HepG2 (cell line): ENCODE measurements at places on chromosomes 3 and 15. TPM values are rescaled to one million over a fixed set of nuclear protein-coding genes. Genes with fewer than 3 reads are reported as not detected.

DNAH1 gene
- 0.42 and 0.64 TPM in 2 replicates for total RNA-seq

GRCh38 chr3:103112273-103112672 is 677.5 kb downstream of the ZPLD1 start:
- H3K36me3 ChIP-seq = no peaks in the 10 kb centered on the region
- H3K4me3 ChIP-seq = no peak overlapping the region
- H3K4me1 ChIP-seq = no peaks in the 10 kb centered on the region
- no peak for DNase-seq

DNA sequence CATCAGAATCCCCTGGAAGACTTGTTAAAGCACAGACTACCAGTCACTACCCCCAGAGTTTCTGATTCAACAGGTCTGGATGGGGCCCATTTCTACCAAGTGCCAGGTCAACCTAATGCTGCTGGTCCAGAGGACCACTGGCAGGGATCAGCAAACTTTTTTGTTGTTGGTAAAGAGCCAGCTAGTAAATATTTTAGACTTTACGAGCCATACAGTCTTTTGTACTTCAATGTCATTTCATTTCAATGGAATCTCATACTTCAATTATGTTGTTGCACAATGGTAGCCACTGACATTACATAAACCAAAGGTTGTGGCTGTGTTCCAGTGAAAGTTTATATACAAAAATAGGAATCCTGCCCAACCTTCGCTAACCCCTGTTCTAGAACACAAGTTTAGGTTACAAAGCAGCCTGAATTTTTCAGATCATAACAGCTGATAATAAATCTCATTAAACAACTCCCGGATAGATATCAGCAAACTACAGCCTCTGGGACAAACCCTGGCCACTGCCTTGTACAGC is 28.7 kb downstream of the ULK4 start:
- H3K4me1 ChIP-seq = no peaks in the 10 kb centered on the region
- H3K4me3 ChIP-seq = no peak overlapping the region
- no peaks in the 10 kb centered on the region for H3K36me3 ChIP-seq
- H3K27ac ChIP-seq = no peak overlapping the region
- H3K27me3 ChIP-seq = no peaks in the 10 kb centered on the region

GRCh38 chr3:66302288-66302687 is 81.5 kb downstream of the SLC25A26 start:
- H3K4me3 ChIP-seq = no peak overlapping the region
- no peak overlapping the region for H3K27ac ChIP-seq
- peaks cover 15% of the 10 kb centered on the region for H3K4me1 ChIP-seq
- H3K36me3 ChIP-seq = no peaks in the 10 kb centered on the region
- no peak for DNase-seq

GRCh38 chr15:58444658-58445332 is 13.0 kb downstream of the LIPC start:
- no peaks in the 10 kb centered on the region for H3K36me3 ChIP-seq
- no peak overlapping the region for H3K4me3 ChIP-seq
- H3K4me1 ChIP-seq = peaks cover 71% of the 10 kb centered on the region
- peak overlapping the region; percentile 19 for H3K27ac ChIP-seq

DNA sequence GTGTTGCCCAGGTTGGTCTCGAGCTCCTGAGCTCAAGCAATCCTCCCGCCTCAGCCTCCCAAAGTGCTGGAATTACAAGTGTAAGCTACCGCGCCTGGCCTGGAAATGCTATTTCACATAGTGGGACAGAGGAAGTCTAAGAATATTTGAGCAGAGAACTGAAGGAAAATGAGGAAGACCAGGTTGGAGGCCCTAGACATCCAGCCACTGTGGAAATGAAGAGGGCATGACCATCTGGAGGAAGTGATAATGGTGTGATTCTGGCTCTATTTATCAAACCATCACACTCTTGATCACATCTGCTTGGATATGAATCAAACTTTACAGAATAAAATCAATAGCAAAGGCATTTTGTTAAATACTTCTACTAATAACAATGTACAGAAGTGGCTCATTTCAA is 65.9 kb upstream of the ARHGEF3 start:
- no peaks in the 10 kb centered on the region for H3K36me3 ChIP-seq
- H3K27ac ChIP-seq = no peak overlapping the region
- no peak for DNase-seq

- H3K4me1 ChIP-seq = no peaks in the 10 kb centered on the region
- H3K4me3 ChIP-seq = no peak overlapping the region
- no peaks in the 10 kb centered on the region for H3K27me3 ChIP-seq
- H3K36me3 ChIP-seq = no peaks in the 10 kb centered on the region
- no peak overlapping the region for H3K27ac ChIP-seq
Observed at GRCh38 chr3:116561529-116561928, 116.2 kb upstream of the LSAMP start.

- no peak for DNase-seq
- H3K36me3 ChIP-seq = no peaks in the 10 kb centered on the region
- no peak overlapping the region for H3K4me3 ChIP-seq
Observed at GRCh38 chr3:174488527-174488926, 370.6 kb upstream of the NAALADL2 start.
